CD8-positive, alpha-beta T cell (primary cell): ENCODE measurements at places on chromosomes 3 and 15.

DNA sequence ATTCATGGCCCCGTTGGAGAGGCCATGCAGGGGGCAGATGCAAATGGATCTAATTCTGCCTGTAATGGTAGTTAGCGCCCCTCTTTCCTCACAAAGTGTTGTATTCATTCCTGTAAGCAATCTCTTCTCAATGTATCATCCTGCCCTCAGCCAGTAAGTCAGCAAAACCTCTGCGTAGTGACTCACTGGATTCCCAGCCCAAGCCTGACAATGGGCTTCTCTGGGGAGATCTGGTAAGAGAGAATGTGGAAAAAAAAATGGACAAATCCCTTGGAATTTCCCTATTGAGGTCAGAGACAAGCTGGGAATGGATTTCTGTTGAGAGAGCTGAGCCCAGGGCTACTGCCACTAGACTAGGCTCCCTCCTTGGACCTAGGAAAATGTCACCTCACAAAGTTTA is 25.4 kb downstream of the ADPGK start:
- no peak for DNase-seq

- no peak for DNase-seq
Observed at GRCh38 chr3:127412578-127413317, 124.9 kb upstream of the PRR20G start.

GRCh38 chr15:47548231-47548630 is 169.1 kb upstream of the SEMA6D start:
- no peak for DNase-seq

DNA sequence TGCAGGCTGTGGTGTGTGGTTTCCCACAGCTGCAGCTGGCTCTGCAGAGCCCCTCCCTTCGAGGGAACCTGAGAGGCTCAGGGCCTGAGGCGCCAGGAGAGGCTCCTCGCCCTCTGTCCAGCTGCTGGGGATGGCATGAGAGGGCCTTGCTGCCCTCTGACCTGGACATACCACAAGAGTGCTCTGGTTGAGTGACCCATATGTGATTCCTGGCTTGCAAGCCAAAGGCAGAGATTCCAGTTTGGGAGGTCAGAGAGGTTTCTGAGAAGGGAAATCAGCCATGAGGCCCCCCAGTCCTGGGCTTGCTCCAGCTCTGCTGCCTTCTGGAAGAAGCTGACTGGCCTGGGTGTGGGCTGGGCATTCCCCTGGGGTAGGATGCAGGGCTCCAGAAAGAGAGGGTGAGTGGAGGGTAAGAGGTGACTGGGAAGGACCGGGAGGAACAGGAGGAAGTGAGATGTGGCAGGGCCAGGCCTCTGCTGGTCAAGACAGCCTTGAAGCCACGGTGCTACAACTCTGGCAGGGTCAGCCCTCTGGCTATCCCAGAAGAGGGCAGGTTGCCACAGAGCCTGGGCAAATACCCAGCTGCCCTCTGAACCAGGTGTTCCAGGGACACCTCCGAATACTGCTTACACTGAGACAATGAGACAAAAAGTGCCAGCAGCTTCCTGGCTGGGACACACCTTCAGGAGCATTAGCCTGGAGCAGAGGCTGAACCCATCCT is 16.0 kb upstream of the SRP14 start:
- DNase-seq, result no peak

DNA sequence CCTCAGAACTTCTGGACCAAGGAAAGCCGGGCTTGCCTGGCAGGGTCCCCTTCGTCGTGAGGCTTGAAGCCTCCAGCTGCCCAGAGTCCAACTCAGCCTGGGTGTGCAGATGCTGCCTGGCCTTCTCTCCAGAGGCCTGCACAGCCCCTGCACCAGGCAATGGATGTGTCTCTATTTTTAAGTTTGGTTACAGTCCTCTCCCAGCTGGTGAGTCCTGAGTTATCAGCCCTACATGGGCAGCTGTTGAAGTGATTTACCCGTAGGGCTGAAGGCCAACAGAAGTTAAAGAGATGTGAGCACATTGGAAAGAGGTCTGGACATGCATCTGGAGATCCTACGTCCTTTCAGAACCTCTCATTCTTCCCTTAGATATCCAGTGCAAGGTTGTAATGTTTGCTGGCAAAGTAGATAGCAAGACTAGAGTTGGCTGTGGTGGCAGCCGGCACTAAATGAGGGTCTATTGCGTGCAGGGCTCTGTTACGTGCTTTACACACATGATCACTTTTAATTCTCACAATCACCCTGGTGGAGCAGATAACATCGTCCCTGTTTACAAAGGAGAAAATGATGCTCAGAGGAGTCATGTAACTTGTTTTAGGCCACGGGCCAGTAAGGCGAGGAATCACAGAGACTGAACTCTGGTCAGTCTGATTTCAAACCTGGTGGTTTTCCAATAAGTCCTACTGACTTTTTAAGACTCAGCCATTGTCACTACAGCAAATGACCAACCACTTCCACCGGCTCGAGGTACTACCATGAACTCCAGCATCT is 9.9 kb downstream of the FYCO1 start:
- no peak for DNase-seq

- DNase-seq, result peak; percentile 26
Observed at GRCh38 chr15:93141371-93141794, 52.4 kb upstream of the RGMA start.

DNA sequence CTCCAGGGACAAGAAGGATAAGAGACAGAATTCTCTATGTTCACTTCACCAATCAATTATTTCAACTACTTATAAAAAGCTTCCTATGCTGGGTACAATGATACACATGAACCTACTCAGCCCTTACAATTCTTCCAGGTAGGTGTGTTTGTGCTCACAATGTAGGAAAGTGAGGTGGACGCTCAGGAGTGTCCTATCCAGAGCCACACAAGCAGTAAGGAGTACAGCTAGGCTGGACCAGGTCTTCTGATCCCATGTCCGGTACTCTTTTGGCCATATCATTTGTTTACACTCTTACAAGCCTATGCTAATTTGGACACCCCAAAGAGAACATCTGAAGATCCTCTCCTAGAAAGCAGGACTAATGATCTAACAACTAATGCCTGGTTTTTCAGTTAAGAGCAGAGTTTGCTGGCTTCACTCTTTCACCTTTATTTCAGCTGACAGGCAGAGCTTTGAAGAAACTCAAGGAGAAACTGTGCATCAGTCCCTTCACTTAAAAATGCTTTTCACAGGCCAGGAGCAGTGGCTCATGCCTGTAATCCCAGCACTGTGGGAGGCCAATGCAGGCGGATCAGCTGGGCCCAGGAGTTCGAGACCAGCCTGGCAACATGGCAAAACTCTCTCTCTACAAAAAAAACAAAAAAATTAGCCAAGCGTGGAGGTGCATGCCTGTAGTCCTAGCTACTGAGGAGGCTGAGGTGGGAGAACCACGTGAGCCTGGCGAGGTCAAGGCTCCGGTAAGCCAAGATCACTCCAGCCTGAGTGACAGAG is 27.5 kb downstream of the IGF2BP2 start:
- DNase-seq, result no peak

DNA sequence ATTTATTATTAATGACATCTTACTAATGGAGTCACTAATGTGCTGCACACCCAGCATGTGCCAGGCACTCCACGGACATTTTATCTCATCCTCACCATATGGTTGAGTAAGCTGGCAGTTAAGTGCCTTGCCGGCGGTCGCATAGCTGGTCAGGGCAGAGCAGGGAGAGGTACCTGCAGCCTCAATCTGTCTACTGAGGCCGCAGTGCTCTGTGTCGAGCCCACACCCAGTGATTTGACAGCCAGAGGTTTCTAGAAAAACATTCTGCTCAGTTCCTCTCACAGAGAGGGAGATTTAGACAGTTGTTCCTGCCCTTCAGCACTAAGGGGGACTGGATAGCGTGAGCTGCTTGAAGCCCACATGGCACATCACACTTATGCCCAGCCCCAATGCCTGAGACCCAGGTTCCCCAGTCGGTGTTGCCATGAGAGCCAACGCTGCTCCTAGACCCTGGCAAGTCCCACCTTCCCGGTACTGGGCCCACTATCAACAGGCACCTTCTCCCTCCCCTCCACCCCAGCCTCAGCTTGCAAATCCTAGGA is 2.6 kb downstream of the LIPC start:
- DNase-seq, result no peak

GRCh38 chr3:156090126-156090525 is 30.3 kb upstream of the KCNAB1 start:
- DNase-seq, result no peak

- DNase-seq, result no peak
Observed at GRCh38 chr3:31077826-31078225, 183.4 kb upstream of the GADL1 start.

- DNase-seq, result no peak
Observed at GRCh38 chr3:134606033-134607025, 44.5 kb downstream of the KY start.

DNA sequence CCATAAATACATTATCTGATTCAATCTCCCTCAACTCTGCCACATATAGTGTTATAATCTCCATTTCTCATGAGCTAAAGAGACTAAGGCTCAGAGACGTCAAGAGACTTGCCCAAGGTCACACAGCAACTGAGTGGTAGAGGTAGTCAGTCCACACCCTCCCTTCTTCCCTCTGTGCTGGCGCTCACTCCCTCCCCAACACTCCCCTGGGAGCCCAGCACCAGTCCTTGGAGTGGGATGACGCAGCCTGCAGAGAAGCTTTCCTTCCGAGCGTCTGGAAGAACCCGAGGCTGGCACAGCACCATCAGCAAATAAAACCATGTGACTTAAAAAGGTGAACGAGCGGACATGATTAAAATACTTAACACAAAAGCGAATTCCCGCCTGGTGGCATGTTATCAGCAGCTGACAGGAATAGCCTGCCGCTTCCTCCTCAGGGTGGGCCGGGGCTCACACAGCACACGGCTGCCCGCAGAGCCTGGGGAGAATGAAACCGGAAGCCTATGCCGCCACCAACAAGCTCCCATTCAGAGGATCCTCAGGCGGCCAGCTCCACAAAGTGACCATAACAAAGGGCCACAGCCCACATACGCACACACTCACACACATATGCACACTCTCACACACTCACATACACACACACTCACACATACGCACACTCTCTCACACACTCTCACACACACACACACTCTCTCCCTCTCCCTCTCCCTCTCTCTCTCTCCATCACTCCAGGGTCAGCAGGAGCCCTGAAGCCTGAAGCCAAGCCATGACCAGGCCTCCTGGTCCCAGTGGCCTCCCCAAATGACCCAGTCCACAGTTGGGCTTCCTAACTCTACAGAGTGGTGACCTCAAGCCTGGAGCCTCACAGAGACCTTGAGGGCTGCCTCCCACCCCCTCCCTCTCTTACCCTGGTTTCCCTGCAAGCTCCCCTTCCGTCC is 120.5 kb downstream of the XXYLT1 start:
- DNase-seq, result peak; percentile 53

GRCh38 chr3:46110701-46111493 is 83.6 kb upstream of the XCR1 start:
- DNase-seq, result no peak

DNA sequence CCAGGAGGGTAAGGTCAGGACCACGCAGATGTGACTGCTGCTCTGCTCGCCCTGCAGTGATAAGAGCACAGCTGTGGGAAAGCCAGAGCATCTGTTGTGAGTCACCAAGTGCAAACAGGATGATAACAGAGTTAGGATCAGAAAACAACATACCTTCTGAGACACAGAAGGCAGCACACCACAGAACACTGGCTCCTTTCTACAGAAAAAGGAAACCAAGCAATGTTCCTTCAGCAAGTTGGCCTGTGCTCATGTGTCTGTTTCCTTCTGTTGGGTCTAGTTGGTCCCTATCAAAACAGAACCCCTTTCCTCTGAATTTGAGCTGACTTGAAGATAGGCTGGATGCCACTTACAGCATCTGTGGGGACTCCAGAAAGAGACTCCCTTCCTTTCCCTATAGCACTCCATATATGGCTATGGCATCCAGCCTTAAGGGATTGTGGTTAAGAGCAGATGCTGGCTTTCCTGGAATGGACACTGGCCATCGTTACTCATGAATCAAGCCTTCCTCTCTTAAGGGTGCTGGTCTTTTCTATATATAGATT is 440.7 kb upstream of the THBS1 start:
- no peak for DNase-seq

DNA sequence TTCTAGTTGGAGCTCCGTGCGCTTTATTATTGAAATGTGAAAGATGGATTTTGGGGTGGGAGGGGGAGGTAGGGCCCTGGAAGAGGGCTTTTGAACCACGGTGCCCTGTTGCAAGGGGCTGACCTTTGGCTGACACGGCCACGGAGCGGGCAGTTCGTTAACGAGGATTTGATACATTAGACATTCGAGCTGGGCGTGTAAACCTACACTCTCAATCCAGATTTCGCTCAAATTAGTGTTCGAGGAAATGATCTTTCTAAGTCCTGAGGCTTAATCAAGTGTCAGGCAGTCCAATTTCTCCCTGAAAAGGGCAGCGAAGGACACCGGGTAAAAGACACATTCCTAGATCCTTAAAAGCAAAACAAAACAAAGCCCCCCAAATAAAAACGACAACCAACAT is 13.0 kb downstream of the ZIC1 start:
- no peak for DNase-seq

GRCh38 chr3:18512007-18512406 is 86.9 kb upstream of the SATB1 start:
- DNase-seq, result no peak

- no peak for DNase-seq
Observed at GRCh38 chr15:64751464-64751863, 23.9 kb downstream of the RBPMS2 start.

DNA sequence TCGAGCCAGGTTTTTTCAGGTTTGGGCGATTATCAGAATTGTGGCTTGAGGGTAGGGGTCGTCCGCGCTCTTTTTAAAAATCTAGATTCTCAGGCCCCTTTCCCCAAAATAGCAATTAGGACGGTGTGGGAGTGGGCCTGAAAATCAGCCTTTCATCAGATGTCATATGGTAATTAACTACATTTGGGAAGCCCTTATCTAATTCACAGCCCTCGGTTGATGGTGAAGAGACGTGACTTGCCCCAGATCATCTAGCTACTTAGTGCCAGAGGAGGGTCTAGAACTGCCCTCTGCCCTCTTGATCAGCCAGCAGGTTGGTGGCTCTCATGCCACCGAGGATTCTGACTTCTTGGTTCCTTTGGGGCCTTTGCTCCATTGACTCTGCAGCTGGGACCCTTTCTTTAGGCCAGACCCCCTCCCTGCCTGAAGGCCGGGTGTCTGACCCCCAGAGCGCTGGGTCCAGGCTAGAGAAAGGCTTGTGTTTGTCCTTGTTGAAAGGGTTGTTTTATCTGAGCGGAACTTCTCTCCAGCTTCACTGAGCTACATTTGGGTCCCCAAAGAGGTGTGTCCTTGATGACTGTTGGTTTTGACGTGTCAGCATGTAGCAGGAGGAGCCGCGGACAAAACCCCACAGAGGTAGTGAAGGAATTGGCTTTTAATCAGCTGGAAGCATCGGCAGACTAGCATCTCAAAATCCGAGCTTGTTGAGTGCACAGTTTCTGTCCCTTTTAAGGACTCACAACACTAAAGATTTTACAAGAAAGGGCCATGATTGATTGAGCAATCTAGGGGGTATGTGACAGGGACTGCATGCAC is 857 bp downstream of the AEN start:
- DNase-seq, result peak; percentile 66

DNA sequence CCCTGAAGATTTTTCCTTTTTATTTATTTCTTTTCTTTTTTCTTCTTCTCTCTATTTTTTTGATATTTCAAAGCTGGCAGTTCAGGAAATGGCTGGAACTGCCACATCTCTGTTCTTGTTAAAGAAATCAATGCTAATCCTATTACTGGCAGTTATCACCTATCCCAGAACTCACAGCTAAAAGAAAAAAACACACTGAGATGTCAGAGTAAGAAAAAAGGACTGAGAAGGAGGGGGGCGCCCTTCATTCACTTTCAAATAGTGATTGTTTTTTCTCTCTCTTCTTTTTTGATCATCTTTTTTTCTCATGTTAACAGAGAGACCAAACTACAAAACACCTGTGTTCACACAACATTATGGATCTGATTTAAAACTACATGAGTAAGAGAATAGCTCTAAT is 337.1 kb downstream of the IL20RB start:
- DNase-seq, result no peak
